Naive thymus-derived CD4-positive, alpha-beta T cell (primary cell): ENCODE measurements at places on chromosomes 5 and 9. TPM values are rescaled to one million over a fixed set of nuclear protein-coding genes. Genes with fewer than 3 reads are reported as not detected.

Gene LYSMD3
- 22.6 and 23.3 TPM in 2 replicates for total RNA-seq

DNA sequence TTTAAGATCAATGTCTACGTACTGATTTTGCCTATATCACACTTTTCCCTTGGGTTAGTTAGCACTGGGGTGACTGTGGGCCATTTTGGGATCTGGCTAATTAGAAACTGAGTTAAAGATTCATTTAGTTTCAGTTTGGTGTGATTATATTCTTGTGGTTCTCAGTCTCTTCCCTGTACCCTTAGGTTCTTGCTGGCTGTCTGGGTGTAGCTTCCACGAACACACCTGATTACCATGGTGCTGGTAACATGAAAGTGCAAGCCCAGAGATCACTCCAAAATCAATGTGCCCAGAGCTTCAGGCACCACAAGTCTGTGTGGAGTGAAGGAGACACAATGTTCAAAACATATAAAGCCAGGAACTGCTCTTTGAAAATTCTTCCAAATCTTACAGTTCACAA, 248.1 kb downstream of the PDE4D start:
- DNase-seq: no peak

DNA sequence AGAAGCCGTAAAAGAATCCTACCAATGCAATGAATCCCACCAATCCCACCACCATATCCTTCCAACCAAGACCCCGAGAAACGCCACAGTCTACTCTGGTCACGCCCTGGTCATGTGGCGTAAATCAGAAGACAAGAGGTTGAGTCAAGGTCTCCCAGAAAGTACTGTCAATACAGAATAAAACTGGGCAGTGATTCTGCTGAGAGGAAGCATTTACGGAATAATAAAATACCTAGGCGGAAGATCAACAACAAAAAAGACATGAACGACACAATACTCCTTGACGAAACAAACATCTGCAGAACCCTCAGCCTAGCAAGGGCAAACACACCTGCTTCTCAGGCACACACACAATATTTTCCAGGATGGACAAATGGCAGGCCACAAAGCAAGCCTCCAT, 62.8 kb downstream of the GOLM1 start:
- no peak for DNase-seq

DNA sequence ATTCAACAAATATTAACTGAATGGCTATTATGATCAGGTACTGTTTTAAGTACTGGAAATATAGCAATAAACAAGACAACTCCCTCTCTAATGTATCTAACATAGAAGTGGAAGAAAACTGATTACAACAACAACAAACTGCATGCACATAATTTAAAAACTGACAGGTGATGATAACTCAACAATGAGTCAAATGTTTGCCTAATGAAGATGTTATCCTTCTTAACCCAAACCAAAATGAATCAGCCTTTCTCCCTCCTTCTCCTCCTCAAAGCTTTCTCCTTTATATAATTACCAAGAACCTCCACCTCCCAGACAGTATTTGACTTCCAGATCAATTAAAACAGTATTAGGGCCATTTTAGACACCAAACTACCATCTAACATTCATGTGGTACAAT, 49.3 kb downstream of the RICTOR start:
- DNase-seq: no peak

GRCh38 chr5:124133406-124133805, 613.0 kb downstream of the ZNF608 start:
- DNase-seq: no peak
